GM10248 (cell line): ENCODE measurements at places on chromosomes 7 and 10.

GRCh38 chr7:94264756-94265155 lies 129.9 kb upstream of the COL1A2 start:
- no peak for DNase-seq

GRCh38 chr7:120218712-120219111 lies 54.3 kb upstream of the KCND2 start:
- no peak for DNase-seq

- no peak for DNase-seq
These were observed 2.8 kb downstream of the FAM180A start for GRCh38 chr7:135745703-135746312.

DNA sequence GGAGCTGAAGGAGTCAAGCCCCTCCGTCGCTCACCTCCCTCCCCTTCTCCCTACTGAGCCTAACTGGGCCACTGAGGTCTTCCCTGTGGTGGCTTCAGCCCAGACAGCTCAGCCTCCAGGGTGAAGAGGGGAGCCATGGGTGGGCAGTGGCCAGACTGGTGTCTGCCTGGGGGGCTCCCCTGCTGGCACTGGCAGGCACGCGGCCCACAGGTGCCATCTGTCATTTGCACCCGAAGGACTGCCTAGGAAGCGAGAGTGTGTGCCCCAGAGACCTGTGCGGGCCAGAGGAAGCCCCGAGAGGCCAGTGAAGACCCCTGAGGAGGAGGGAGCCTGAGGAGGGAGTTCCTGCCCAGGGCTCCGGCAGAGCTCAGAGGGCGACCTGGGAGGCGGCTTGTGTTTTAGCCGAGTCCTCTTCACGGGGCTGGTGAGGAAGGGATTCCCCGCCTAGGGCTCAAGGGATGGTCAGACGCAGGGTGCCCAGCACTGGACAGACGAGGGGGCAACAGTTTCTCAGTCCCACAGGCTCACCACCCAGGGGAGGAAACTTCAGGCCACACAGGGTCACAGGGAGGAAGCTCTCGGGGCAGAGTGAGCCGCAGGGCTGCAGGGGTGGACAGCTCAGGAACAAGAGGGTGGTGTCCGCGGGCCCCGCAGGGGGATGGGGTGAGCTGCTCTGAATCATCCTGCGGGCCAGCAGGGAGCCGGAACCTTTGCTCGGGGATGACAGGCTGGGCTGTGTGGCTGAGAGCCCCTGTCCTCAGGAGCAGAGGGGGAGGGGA lies 76.2 kb upstream of the PPP2R2D start:
- no peak for DNase-seq

DNA sequence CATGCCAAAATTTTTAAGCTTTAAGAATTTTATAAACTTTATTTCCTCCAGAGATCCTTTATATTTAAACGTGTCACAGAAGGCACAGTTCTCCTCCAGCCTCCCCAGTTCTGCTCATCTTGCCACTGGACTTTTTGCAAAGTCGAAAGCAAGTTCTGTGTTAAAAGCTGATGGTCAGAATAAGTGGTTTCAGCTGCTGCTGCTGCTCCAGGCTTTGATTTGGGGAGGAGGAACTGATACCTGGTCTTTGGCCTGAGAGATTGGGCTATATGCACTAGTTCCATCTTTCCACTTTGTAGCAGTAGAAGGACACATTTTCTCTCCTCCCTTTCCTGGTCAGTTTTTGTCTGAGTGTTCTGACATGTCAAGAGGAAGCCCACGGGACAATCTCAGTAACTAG lies 435.9 kb upstream of the PHF14 start:
- no peak for DNase-seq

- DNase-seq: no peak
These were observed 181.6 kb downstream of the SND1 start for GRCh38 chr7:127833641-127834040.

GRCh38 chr7:100719523-100720278 lies 567 bp upstream of the EPO start:
- DNase-seq: no peak

- DNase-seq: peak; percentile 64
These were observed 26.4 kb upstream of the KLF6 start for GRCh38 chr10:3811291-3811870.

DNA sequence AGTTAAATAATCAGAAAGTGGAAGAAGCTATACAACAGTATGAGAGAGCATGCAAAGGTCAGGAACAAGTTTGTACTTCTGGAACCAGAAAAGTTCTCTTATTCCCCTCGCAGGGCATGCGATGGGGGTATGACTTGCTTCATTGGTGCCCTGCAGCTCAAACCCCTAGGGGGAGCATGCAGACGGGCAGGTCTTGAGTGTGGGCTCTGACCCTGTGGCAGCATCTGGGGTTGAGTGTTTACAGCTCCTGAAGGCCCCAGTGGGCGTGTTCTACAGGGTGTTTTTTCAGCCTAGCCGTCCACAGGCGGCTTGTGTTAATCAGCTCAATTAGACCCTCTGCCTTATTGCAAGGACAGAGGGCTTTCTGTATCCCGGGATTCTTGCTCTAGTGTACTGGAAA lies 44.5 kb downstream of the KIF20B start:
- DNase-seq: no peak

DNA sequence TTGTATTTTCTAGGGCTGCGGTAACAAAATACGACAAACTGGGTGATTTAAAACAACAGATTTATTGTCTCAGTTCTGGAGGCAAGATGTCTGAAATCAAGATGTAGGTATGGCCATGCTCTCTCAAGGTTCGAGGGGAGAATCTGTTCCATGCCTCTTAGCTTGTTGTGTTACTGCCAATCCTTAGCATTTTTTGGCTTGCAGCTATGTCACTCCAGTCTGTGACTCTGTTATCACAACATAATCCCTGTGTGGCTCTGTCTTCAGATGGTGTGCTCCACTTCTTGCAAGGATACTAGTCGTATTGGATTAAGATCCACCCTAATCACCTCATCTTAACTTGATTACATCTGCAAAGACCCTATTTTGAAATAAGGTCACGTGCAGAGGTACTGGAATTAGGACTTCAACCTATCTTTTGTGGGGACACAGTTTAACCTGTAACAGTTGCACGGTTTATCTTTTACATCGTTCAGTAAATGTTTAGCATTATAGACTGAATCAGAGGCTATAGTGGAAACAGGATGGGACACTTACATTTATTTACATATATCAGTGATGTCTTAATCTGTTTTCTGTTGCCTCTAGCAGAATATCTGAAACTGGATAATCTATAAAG lies 3.1 kb downstream of the C1GALT1 start:
- no peak for DNase-seq
